T-helper 2 cell treated with Interferon-gamma antibody and Interleukin-4, amounts not matched to agents 5 μg/mL and 100 μg/mL, for 36 hours (primary cell): ENCODE measurements at places on chromosomes 3 and 15.

DNA sequence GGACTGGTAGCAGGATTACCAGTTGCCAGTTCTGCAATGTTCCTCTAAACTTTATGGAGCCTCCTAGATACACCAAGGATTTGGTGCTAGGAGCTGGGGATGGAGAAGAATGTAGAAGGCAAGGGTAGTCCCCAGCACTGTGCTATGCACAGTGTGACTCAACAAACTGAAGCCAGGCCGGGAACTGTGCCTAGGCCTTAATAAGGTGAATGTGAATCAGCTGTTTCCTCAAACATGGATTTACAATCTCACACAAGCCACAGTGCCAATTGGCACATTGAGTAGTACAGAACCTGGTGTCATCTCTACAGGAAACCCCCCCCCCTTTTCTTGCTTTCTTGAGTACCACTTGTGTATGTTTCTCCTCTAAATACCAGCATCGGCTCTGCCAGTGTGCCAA is 32.5 kb downstream of the MRPS25 start:
- no peak overlapping the region for H3K4me3 ChIP-seq
- no peak overlapping the region for H3K27ac ChIP-seq
- no peaks in the 10 kb centered on the region for H3K4me1 ChIP-seq
- peaks cover 35% of the 10 kb centered on the region for H3K36me3 ChIP-seq

DNA sequence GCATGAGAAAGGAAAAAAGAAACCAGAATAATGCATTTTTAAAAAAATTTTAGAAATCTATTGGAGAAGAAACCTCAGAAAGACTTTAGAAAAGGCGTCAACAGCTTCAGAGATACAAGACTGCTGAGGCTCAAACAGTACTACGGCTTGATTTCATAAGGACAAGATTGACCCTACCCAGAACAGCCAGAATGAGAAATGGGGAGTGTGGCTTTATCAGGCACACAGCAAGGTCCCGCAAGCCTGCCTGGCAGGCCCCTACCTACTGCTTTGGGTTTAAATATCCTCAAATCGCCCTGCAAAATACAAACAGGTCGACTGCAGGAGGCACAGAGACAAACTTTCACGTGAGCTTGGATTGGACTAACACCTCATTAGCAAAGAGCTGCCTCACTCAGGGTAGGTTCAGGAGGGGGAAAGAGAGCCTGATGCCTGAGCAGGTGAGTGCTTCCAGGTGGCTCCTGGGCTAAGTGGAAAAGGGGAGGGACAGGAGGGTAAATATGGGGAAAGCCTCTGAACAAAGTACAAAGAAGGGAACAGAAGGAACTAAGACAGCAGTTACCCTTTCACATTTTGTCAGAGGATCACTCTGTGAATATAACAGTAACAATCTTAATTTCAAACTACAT is 87.5 kb downstream of the RORA start:
- H3K27me3 ChIP-seq: peaks cover 24% of the 10 kb centered on the region
- no peaks in the 10 kb centered on the region for H3K36me3 ChIP-seq
- no peak overlapping the region for H3K4me3 ChIP-seq
- no peak overlapping the region for H3K27ac ChIP-seq

- no peaks in the 10 kb centered on the region for H3K36me3 ChIP-seq
- no peak overlapping the region for H3K4me3 ChIP-seq
- H3K27me3 ChIP-seq: no peaks in the 10 kb centered on the region
These were observed 241.3 kb upstream of the ONECUT1 start for GRCh38 chr15:53031469-53031868.

GRCh38 chr3:36992806-36993325 is at the start of gene EPM2AIP1:
Gene EPM2AIP1, minus strand, starts transcription at chr3:36993131. Its CDS starts 54 bp downstream, at chr3:36993077.
- peak; percentile 99 for DNase-seq
- no peak within 1 kb of the TSS for H3K27ac ChIP-seq
- no peak within 1 kb of the TSS for H3K4me3 ChIP-seq
- peaks cover 50% of the 10 kb centered on the region for H3K36me3 ChIP-seq

DNA sequence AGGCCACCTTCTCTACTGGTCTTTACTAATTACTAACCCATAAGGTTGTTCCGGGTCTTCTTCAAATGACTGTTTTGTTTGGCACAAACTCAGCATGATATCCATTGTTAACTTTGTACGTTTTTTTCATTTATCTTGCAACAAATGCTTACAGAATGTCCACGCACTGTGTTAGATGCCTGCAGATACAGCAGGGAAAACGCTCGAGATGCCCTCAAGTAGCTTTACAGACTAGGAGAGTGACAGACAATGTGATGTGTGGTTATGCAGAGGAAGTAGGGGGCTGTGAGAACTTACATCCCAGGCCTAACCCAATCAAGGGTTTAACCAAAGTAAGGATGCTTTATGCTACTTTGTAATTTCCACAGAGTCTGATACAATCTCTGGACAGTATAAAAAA is 949 bp upstream of the RFC4 start:
- peaks cover 28% of the 10 kb centered on the region for H3K4me1 ChIP-seq
- H3K27ac ChIP-seq: peak overlapping the region; percentile 91
- H3K27me3 ChIP-seq: no peaks in the 10 kb centered on the region
- DNase-seq: no peak
- peak overlapping the region; percentile 88 for H3K4me3 ChIP-seq

DNA sequence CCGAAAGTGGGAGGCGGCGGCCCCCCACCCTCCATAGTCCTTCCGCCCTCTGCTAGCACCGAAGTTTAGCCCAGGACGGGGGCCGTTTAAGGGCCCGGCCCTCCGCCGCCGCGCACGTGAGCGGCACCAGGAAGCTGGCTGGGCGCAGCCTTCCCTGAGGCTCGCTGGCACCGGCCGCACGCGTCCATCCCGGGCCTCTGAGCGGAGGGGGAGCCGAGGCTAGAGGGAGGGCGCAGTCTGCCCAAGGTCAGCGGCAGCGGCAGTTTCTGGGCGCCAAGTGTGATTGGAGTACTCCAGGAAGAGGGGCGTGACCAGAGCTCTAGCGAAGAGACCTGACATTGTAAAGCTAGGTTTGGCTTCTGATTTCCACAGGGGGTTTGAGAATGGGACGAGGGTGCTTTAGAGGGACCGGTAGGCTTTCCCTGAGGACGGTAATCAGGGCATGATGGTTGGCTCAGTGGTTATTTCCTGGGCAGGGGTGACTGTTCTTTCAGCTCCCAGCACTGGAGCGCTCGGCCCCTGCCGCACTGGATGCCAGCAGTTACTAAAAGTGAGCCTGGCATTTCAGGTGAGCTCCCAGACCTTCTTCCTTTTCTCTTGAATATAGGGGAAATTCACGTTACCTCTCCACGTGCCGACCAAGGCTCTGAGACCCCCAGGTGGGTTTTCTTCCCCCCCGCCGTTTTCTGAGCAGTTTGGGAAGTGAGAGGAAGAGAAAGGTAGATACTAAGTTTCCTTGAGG is 853 bp downstream of the TEX264 start:
- peaks cover 66% of the 10 kb centered on the region for H3K4me1 ChIP-seq
- DNase-seq: peak; percentile 60
- peaks cover 26% of the 10 kb centered on the region for H3K36me3 ChIP-seq
- H3K27ac ChIP-seq: peak overlapping the region; percentile 89
